Stimulated activated CD4-positive, alpha-beta T cell treated with anti-CD3 and anti-CD28 coated beads, TNF-alpha, amount 100 ng/mL, for 1 hour (primary cell): ENCODE measurements at places on chromosomes 2 and 18.

DNA sequence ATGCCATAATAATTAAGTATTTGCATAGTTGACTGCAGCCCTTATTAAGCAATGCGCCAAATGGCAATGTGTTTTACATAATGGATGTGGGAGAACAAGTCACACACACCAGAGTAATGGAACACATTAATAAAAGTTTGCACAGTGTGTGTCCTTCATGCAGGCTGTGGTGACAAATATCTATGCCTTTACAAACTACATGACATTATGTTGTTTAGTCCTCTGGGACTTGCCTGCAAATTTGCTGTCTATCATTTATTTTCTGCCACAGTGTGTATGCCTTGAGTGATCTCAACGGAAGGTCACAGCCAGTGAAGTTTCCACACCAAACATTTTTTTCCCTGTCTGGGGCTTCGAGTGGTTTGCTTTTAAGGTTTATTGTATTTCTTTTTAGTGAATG is 175.2 kb upstream of the TMEFF2 start:
- DNase-seq = no peak

DNA sequence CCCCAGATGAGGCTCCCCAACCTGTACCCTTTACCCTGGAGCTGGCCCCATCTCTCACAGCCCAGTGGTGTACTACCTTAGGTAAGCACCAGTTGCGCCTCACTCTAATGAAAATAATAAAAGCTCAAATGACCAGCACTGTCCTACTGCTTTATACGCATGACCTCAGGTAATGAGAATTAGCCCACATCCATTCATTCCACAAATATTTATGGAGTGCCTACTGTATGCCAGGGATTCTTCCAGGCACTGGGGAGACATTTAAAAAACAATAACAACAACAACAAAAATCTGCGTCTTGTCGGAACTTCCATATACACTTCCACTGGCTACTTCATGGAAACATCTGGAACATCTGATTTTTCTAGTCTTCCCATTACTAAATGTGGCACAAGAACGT is 20.8 kb downstream of the HPCAL1 start:
- no peak for DNase-seq

DNA sequence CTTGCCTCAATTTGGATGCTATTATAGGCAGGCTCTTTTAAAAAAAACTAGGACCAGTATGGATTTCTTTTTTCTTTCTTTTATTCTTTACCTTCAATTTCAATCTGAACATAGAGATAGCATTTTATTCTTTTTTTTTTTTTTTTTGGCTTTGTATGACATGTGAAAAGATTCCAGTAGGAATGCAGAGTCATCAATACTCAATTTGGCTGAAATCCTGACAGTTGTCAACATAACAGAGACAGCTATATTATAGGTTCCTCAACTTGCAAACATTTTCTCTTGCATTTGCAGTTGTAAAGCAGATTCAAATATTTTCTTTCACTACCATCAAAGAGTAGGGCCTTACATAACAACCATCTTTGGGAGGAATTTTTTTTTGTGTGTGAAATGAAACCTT is 334.4 kb downstream of the LRP1B start:
- DNase-seq = no peak

GRCh38 chr2:233349005-233349998 is 5.0 kb upstream of the DGKD start:
- no peak for DNase-seq

DNA sequence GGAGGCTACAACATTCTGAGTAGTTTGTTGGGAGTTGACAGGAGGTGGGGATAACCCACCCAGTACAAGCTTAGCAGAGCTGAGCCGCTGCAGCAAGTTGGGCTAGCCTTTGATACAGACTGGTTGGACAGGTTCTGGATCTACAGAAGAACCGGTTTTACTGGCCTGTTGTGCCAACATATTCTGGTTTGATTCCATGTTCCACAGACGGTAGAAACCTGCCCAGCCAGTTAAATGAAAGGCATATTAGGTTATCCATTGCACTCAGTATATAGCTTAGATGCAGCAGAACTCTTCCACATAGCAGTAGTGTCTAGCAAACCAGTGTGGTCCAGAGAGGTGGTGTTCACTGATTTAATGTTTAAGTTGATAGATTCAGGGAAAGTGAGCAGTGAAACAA is 19.3 kb upstream of the RBBP8 start:
- no peak for DNase-seq

GRCh38 chr2:23385748-23386338 is 864 bp downstream of the KLHL29 start:
- no peak for DNase-seq

DNA sequence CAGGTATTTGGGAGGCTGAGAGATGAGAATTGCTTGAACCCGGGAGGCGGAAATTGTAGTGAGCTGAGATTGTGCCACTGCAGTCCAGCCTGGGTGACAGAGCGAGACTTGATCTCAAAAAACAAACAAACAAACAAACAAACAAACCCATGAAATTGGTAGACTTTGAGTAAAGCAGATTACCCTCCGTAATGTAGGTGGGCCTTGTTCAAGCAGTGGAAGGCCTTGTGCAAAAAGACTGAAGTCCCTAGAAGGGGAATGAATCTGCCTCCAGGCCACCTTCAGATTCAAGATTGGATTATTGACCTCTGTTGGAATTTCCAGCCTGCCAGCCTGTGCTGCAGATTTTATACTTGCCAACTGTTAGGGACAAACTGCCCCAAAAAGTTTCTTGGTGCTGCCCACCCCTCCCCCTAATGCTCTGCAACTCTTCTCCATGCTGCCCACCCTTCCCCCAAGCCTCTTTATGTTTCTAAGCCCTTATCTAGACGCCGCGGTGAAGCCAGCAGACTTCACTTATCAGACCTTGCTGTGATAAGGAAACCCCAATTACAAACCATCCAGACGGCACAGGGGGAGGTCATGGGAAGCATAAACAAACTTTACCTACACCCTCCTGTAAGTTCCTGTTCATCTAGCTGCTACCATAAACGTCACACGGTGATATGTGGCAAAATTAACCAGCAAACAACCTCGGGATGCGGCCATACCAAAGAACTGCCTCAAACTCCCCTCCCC is 17.0 kb downstream of the CYP27A1 start:
- DNase-seq = no peak

DNA sequence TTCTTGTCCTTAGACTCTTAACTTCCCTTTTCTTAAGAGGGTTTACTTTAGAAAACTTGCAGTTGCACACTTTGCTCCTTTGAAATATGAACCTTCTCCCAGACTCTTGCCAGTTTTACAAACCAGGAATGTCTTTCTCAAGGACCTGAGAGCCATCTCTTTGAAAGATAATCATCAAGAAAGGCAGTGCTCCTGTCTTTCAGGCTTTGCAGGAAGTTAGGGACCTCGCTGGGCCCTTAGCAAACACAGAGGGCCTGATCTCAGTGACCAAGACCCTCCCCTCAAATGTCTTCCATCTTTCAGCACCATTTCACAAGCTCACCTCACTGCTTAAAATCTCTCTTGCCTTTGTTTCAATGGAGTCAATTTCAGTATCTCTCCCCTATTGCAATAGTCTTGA is 32.0 kb upstream of the NYAP2 start:
- no peak for DNase-seq

GRCh38 chr2:74515981-74516633 is 1.9 kb downstream of the TLX2 start:
- DNase-seq = no peak

DNA sequence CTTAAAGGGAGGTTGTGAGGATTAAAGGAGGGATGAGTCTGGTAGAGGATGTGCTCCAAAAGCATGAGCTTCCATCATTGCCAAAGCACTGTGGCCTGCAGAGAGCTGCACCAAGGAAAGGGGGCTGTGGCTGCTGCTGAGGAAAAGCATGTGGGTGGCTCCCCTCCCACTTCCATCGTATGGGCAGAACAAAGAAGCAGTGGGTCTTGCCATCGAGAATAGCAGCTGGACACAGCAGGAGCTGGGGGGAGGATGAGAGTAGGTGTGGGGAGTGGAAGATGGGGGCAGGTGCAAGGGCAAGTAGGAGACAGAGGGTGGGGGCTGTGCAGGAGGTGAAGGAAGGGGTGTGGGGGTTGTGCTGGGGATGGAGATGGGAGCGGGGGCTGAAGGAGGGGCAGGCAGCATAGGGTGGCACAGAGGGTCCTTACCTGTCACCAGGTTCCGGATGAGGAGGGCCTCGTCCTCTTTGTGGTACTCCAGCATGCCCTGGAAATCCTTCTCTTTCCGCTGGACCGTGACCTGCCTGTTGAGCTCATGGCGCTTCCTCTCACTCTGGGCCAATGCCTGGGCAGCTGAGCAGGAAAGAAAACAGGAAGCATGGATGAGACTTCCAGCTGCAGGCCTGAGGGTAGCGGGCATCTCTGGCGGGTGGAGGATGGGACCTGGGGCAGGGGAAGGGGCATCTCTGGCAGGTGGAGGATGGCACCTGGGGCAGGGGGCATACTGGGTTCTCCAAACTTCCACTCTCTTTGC is 33.6 kb upstream of the ACAA2 start:
- no peak for DNase-seq

DNA sequence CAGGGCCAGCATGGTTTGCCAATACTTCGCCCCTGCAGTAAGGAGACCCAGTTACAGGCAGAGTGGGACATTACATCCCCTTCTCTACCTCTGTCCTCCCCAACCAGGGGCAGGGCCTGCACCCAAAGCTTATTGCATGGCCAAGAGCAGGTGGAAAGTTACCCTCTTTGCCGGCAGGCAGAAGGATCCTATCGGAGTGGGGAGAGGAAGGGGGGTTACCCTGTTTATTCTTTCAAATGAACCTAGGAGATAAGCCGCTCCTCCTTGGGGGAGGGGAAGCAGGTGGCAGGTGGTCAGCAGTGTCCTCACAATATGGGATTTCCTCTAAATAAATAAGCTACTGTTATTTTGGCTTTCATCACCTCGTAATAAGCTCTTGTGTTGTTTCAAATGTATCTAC is 53.9 kb downstream of the SPATS2L start:
- no peak for DNase-seq

DNA sequence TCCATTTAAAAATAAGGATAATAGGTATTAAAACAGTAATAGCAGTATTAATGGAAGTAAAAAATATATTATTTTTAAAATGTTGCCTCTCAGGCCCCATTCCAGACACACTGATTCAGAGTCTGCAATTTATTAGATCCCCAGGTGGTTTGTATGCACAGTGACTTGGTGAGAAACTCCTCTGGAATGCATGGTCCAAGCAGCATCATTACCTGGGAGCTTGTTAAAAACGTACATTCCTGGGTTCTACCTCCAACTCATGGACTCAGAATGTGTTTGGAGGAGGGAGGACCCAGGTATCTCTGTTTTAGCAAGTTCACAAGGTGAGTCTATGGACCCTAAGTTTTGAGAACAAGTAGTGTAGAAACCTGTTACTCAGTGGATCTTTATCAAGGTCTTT is 95.6 kb downstream of the ITGA4 start:
- no peak for DNase-seq

GRCh38 chr2:100810603-100811145 is 9.3 kb upstream of the NPAS2 start:
- no peak for DNase-seq

DNA sequence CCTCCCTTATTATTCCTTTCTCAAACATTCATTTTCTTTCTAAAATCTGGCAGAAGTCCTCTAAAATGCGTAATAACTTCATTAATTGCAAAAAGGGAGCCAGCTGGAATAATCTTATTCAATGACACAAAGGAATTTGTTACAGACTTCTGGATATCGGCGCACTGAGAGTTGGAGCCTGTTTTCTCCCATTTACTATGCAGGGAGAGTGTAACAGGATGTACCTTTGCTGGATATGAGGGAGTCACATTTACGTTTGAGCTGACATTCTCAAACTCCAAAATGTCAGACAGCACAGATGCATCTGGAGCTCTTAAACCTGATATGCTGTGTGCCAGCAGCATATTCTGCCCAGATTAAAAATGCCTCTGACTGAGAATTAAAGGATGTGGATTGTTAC is 275.3 kb downstream of the TMX3 start:
- no peak for DNase-seq

GRCh38 chr2:226905718-226906117 is 69.9 kb downstream of the RHBDD1 start:
- no peak for DNase-seq

DNA sequence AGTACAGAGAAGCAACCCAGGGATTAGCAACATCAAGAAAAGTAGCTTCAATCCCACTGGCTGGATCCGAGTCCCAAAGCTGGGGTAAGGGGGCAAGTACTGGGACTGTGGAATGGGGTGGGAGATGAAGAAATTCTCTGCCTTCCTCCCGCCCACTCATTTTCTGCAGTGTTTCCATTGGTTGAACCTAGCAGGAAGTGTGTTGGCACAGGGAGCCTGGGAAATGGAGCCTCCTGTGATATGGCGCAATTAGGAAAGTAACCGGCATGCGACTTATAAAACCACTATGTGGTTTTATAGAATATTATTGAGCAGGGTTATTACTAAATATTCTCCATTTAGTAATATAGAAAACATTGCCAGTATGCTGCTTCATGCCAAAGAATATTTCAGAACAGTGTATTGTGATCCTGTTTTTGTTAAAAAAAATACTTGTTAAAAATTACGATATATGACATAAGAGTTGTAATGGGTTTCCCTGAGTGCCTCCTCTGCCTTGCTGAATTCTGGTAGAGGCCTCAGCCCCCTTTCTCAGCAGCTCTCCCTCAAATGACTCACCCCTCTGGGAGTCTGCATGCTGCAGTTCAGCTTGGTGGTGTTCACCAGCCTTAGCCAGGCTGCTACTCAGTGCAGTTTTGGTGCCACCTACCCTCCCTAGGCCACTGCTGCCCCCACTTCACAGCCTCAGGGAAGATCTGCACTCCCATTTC is 60.5 kb downstream of the HK2 start:
- DNase-seq = no peak
